Ovary (tissue), 10 donors: ENCODE measurements at places on chromosomes 6 and 20. TPM values are rescaled to one million over a fixed set of nuclear protein-coding genes. Genes with fewer than 3 reads are reported as not detected.

MUC22 gene
- not detected for polyA plus RNA-seq

OSBPL2 gene
- polyA plus RNA-seq: 30.1 TPM

ZC3H12D gene
- polyA plus RNA-seq: 0.45 TPM

MMP24 gene
- polyA plus RNA-seq: 0.55 TPM

NT5DC1 gene
- polyA plus RNA-seq: 14.4 TPM

B3GAT2 gene
- polyA plus RNA-seq: 0.04 TPM

MEA1 gene
- polyA plus RNA-seq: 75.9 TPM

GNAS-AS1 gene
- 0.22 TPM for polyA plus RNA-seq

RRP36 gene
- polyA plus RNA-seq: 23.6 TPM

HBS1L gene
- polyA plus RNA-seq: 29.3 TPM

MACROD2 gene
- 8.4 TPM for polyA plus RNA-seq

MCCD1 gene
- polyA plus RNA-seq: not detected

SLC13A3 gene
- 7.1 TPM for polyA plus RNA-seq

LAMA4 gene
- 84.7 TPM for polyA plus RNA-seq

OR2J3 gene
- polyA plus RNA-seq: not detected

PXDC1 gene
- polyA plus RNA-seq: 23.1 TPM

IL17A gene
- not detected for polyA plus RNA-seq

SAMD5 gene
- polyA plus RNA-seq: 1.9 TPM

MPIG6B gene
- 0.06 TPM for polyA plus RNA-seq

CST7 gene
- polyA plus RNA-seq: 1.1 TPM

SYTL3 gene
- polyA plus RNA-seq: 3.3 TPM

RBBP8NL gene
- polyA plus RNA-seq: not detected

PTK7 gene
- 44.4 TPM for polyA plus RNA-seq

NECAB3 gene
- 9.2 TPM for polyA plus RNA-seq

OXT gene
- 0.86 TPM for polyA plus RNA-seq

EDN1 gene
- polyA plus RNA-seq: 8.0 TPM

LHFPL5 gene
- not detected for polyA plus RNA-seq

GRM1 gene
- 0.02 TPM for polyA plus RNA-seq

TTLL9 gene
- 0.30 TPM for polyA plus RNA-seq

RAE1 gene
- 46.1 TPM for polyA plus RNA-seq
